ENCODE measurements at places on chromosomes 7 and 10. TPM values are rescaled to one million over a fixed set of nuclear protein-coding genes. Genes with fewer than 3 reads are reported as not detected.

GRCh38 chr7:143929224-143929920 lies 5.7 kb upstream of the OR2F2 start:
- H3K27ac ChIP-seq: no peak overlapping the region
- H3K36me3 ChIP-seq: no peaks in the 10 kb centered on the region
- H3K4me1 ChIP-seq: no peaks in the 10 kb centered on the region
- no peak for DNase-seq
- H3K27me3 ChIP-seq: peaks cover 13% of the 10 kb centered on the region
- H3K4me3 ChIP-seq: no peak overlapping the region

GRCh38 chr10:88938039-88938438 lies 14.5 kb downstream of the ACTA2 start:
- no peak overlapping the region for H3K4me3 ChIP-seq
- no peaks in the 10 kb centered on the region for H3K36me3 ChIP-seq
- no peak for DNase-seq
- peaks cover 12% of the 10 kb centered on the region for H3K4me1 ChIP-seq
- H3K27ac ChIP-seq: no peak overlapping the region
- H3K27me3 ChIP-seq: no peaks in the 10 kb centered on the region

DNA sequence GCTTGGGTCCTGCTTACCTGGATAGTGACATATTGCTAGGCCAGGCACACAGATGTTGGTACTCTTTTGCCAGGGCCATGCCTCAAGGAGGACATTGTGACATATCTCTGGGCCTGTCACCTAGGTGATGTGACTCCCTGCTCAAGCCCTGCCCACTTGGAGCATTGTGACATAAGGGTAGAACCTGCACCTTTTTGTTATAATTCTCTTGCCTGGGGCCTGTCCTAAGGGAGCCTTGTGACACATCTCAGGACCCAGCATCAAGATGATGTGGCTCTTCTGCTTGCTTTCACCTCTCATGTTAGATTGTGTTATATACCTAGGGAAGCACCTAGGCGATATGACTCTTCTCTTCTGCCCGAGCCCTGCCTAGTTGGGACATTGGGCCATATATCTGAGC lies 57.4 kb downstream of the ZNF736 start:
- no peak for DNase-seq
- H3K4me1 ChIP-seq: no peaks in the 10 kb centered on the region
- H3K36me3 ChIP-seq: no peaks in the 10 kb centered on the region
- no peak overlapping the region for H3K4me3 ChIP-seq

- peaks cover 76% of the 10 kb centered on the region for H3K27me3 ChIP-seq
- H3K27ac ChIP-seq: no peak overlapping the region
- H3K4me3 ChIP-seq: no peak overlapping the region
- no peaks in the 10 kb centered on the region for H3K36me3 ChIP-seq
Measured at GRCh38 chr10:77603534-77603927, 34.1 kb downstream of the KCNMA1 start.

DNA sequence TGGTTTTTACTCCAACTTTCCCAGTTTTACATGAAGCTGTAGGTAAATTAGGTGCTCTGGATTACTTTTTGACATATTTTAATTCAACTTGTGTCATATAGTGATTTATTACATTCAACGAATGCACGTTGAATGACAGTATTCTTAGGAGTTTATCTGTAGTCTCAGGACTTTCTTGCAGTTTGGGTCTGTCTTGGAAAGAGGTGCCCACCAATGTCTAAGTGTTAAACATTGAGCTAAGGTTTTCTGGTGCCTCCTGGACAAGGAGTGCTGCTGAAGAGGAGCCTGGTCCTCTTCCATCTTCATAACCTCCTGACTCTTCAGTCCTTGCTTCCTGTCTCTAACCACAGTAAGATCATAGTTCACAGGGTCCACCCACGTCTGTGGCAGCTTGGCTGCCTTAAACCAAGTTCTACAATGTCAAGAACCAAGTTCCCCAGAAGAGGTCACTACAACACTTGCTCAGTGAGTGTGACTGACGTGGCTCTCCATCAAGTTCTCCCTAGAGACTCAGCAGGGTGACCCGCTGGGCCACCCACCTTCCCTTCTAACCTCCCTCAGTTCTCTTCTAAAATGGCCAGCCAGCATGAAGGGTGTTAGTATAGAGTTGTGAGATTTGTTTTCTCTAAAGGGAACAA lies 6.1 kb downstream of the NPY start:
- peaks cover 13% of the 10 kb centered on the region for H3K4me1 ChIP-seq
- peak; percentile 59 for DNase-seq
- H3K4me3 ChIP-seq: no peak overlapping the region
- H3K27me3 ChIP-seq: peaks cover 48% of the 10 kb centered on the region

DNA sequence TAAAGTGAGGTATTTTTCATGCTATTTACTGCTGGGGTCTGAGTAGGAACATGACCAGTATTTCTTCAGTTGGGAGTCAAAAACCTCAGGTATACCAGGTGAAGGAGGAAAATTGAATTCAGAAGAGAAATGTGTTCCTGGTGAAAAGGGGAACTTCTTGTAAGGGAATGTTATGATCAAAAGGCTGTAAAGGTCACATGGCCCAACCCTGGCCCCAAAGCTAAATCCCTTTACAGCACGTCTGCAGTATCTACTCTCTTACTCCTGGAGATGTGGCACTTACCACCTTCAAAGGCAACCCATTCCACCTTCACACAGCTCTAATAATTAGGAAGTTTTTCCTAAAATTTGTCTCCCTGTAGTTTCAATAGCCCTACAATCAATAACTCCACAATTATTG lies 15.2 kb downstream of the PIK3AP1 start:
- no peak for DNase-seq
- H3K27me3 ChIP-seq: no peaks in the 10 kb centered on the region
- H3K27ac ChIP-seq: no peak overlapping the region
- no peaks in the 10 kb centered on the region for H3K4me1 ChIP-seq

DNA sequence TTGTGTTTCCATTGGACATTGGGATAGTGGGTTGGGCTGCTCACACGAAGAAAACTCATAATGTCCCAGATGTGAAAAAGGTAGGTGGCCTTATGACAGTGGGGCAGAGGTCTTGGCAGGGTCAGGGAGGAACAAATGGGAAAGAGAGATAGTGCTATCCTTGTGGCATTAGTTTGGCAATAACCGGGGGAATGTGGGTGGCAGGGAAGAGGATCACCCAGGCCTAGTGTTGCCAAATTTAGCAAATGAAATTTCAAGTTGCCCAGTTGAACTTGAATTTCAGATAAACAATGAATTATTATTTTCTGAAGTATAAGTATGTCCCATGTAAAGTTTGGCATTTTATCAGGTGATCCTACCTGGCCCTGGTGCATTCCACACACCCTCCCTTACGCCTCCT lies 789 bp downstream of the PDE6C start:
- no peak for DNase-seq
- no peak overlapping the region for H3K27ac ChIP-seq
- no peaks in the 10 kb centered on the region for H3K4me1 ChIP-seq
- H3K4me3 ChIP-seq: no peak overlapping the region

DNA sequence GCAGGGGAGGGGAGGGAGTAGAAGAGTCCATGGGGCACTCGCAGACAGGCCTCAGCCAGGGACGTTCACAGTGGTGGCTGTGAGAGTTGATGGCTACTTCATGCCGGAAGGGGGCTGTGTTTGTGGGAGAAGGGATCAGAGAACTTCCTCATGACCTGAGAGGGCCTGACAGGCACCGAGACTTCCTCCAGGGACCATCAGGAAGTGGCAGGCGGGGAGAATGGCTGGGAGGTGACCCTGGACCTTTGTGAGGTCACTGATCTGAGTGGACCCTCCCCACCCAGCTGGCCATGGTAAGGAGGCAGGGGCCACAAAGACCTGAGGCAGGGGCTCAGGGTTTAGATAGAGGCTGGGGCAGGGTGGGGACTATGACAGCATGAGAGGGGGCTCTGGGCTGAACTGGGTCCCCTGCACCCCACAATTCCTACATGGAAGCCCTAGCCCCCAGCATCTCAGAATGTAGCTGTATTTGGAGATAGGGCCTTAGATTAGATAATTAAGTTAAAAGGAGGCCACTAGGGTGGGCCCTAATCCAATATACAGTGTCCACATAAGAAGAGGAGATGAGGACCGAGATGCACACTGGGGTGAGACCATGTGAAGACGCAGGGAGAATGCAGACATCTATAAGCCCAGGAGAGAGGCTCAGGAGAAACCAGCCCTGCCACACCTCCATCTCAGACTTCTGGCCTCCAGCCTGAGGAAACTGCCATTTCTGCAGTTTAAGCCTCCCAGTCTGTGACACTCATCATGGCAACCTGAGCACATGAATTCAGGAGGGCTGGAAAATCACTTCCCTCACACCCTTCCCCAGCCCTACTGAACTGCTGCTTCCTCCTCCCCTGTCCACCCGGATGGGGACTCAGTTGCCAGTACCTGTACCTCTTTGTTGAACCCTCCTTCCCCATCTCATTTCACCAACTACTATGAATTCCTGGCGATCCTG lies 273.9 kb upstream of the ZNF32 start:
- no peak for DNase-seq
- H3K4me1 ChIP-seq: no peaks in the 10 kb centered on the region
- H3K4me3 ChIP-seq: no peak overlapping the region
- no peaks in the 10 kb centered on the region for H3K36me3 ChIP-seq
- H3K27ac ChIP-seq: no peak overlapping the region

DNA sequence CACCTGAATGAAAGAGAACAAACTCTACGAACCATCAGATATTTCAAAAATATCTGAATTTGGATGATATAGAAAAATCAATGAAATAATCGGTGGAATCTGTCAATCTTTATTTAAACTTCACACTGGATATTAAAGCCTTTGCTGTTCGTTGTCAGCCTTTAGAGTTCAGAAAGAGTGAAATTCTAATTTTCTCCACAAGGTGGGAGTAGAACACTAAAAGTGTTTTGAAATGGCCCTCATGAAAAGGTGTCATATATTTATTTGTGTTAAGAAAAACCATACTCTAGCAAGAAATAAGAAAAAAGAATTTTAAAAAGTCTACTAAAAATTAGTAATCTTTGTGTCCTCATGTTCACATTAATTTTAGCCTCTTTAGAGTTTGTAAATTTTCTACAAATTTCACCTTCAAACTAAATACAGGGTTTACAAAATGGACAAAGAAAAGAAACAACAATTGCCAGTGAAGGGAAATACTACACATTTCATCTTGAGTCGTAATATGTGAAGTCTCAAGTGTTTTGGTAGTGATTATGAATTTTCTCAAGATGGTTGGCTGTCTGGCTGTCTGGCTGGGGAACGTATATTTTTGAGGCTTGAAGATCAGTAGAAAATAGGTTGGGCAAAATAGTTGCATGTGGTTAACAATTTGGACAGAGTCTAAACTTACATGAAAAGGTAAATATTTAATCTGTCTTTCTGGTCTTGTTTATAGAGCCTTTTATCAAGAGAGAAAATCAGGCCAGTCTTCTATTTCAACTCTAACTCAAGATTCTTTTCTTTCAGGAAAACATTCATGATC lies 43.7 kb downstream of the DNAJB9 start:
- no peaks in the 10 kb centered on the region for H3K4me1 ChIP-seq
- peaks cover 13% of the 10 kb centered on the region for H3K27me3 ChIP-seq
- H3K4me3 ChIP-seq: no peak overlapping the region
- no peak overlapping the region for H3K27ac ChIP-seq

GRCh38 chr7:159280008-159280407 lies 135.3 kb upstream of the VIPR2 start:
- H3K27me3 ChIP-seq: no peaks in the 10 kb centered on the region
- H3K4me1 ChIP-seq: no peaks in the 10 kb centered on the region

SYT15 gene
- 1.5 TPM for total RNA-seq

WAC gene
- 127 TPM for total RNA-seq

WEE2 gene
- total RNA-seq: not detected

AGAP4 gene
- total RNA-seq: 31.4 TPM

TMEM139 gene
- total RNA-seq: 49.3 TPM

C7orf33 gene
- not detected for total RNA-seq

BICC1 gene
- 70.2 TPM for total RNA-seq
